CD8-positive, alpha-beta memory T cell (primary cell): ENCODE measurements at places on chromosomes 1 and 21. TPM values are rescaled to one million over a fixed set of nuclear protein-coding genes. Genes with fewer than 3 reads are reported as not detected.

DNA sequence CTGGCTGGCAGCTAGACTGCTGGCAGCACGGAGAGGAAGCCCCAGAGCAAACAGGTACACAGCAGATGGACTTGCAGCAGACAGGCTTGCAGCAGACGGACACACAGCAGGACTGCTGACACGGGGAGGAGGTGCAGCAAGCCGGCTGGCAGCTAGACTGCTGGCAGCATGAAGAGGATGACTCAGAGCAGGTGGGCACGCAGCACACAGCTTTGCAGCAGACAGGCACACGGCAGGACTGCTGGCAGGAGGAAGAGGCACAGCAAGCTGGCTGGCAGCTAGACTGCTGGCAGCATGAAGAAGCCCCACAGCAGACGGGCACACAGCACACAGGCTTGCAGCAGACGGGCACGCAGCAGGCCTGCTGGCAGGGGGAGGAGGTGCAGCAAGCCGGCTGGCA, 498 bp downstream of the KRTAP10-2 start:
- DNase-seq = no peak
- H3K27ac ChIP-seq = no peak overlapping the region
- no peaks in the 10 kb centered on the region for H3K36me3 ChIP-seq

DNA sequence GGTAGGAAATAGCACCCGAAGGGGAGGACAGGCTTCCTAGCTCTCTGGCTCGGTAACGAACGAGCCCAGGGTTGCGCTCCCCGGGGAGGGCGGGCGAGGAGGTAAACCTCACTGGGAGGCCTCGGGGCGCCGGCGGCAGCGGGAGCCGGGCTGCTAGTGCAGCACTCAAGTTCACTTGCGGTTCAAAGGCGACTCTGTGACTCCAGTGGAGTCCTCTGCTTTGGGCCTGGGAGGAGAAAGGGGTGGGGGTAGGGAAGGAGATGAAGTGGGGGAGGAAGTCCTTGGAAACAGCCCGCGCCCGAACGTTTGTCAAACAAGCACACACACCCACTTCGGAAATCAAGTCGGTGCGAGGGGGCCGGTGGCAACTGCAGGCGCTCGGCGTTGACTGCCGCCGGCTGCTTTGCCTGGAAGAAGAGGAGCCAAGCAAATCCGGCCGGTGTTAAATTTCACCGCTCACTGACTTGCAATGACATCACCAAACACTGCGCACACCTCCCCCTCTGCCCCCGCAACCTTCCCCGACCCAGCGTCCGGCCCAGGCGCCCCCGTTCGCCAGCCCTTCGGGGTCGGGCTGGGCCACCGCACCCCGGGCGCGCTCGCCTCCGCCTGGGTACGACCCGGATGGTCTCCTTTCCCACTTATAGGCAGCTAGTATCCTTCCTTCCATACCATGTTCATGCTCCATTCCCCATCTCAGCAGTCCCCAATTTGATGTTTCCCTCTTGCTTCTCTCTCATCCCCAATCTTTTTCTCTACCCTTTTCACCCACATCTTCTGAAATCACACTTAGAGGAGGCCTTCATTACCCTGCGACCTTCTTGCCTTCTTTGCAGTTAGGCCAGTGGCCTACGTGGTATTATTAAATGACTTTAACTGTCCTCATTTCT, at the start of gene COL24A1:
Gene COL24A1, minus strand, starts transcription at position 207 of the 890 bp plus-strand sequence. CDS start 376 bp downstream, outside the sequence.
- no peak for DNase-seq
- H3K27ac ChIP-seq = no peak within 1 kb of the TSS
- no peaks in the 10 kb centered on the region for H3K36me3 ChIP-seq
- H3K4me1 ChIP-seq = no peaks in the 10 kb centered on the region
- no peak within 1 kb of the TSS for H3K4me3 ChIP-seq

DNA sequence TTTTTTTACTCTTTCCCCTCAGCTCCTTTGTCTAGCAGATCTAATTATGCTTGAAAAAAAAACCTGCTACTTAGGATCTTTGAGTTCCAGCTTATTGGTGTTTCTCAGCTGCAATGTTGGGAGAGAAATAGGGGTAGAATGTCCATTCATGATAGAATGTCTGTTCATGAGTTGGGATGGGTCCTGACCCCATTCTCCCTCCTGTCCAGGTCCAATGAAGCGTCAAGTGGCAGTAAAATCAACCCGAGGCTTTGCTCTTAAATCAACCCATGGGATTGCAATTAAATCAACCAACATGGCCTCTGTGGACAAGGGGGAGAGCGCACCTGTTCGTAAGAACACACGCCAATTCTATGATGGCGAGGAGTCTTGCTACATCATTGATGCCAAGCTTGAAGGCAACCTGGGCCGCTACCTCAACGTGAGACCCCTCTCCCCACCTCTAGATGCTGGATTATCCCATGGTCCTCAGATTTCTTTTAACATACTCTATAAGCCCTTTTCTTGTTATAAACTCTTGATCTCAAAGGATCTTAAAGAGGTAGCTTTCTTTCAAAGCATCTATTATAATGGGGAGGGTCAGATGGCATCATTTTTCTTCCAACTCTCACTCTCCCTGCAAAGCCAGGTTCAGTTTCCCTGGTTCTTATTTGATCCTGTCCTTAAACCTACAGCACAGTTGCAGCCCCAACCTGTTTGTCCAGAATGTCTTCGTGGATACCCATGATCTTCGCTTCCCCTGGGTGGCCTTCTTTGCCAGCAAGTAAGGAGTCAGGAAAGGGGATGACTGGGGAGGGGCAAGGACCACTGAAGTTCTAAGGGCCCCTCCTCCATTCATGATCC, 11.1 kb downstream of the CERS2 start:
- H3K4me3 ChIP-seq = no peak overlapping the region
- DNase-seq = no peak
- H3K27me3 ChIP-seq = no peaks in the 10 kb centered on the region
- H3K36me3 ChIP-seq = peaks cover 64% of the 10 kb centered on the region

DNA sequence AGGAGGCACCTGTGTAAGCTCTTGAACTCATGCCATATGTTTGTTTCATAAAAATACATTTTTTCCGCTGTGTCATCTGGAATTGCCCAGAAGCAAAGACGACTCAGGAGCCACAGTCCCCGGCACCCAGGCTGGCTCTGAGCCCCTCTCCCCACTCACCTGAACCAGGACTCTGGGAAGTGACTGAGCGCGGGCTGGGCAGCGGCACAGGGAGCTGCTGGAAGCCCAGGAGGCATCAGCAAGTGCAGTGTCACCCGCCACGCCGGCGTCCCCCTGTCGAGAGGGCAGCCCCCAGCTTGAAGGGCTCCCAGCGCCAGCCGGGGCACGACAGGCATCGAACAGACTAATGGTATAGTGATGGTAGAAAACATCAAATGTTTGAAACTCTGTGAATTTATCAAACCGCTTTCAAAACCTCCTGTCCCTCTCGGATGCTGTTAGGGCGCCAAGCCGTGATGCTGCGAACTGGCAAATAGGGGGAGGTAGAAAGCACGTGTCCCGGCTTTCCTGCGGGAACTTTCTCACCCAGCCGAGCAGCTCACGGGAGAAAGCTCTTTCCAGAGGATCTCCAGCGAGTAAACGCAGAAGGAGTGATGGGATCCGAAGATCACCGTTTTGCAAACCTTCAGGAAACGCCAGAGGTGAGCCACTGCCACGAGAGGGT, 57.8 kb upstream of the COL18A1 start:
- no peaks in the 10 kb centered on the region for H3K36me3 ChIP-seq
- no peaks in the 10 kb centered on the region for H3K4me1 ChIP-seq
- no peak overlapping the region for H3K27ac ChIP-seq
- no peaks in the 10 kb centered on the region for H3K27me3 ChIP-seq

DNA sequence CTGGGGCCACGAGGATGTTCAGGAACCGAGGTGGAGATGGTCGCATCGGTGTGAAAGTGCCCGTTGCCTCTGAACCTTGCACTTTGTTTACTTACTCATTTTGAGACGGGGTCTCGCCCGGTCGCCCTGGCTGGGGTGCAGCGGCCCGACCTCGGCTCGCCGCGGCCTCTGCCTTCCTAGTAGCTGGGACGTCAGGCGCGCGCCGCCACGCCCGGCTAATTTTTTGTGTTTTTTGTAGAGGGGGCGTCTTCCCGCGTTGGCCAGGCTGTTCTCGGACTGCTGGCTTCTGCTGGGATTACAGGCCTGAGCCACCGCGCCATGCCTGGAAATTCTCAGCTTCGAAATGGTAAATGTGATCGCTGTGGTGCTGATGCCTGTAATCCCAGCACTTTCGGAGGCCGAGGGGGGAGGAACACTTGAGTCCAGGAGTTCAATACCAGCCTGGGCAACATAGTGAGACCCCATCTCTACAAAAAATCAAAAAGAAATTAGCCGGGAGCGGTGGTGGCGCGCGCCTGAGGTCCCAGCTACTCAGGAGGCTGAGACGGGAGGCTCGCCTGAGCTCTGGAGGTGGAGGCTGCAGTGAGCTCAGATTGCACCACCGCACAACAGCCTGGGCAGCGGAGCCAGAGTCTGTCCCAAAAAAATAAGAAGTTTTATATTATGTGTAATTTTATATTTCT, 684 bp upstream of the MRPL20 start:
- H3K27me3 ChIP-seq = no peaks in the 10 kb centered on the region
- H3K27ac ChIP-seq = peak overlapping the region; percentile 96
- H3K4me3 ChIP-seq = peak overlapping the region; percentile 94
- H3K36me3 ChIP-seq = peaks cover 26% of the 10 kb centered on the region

DNA sequence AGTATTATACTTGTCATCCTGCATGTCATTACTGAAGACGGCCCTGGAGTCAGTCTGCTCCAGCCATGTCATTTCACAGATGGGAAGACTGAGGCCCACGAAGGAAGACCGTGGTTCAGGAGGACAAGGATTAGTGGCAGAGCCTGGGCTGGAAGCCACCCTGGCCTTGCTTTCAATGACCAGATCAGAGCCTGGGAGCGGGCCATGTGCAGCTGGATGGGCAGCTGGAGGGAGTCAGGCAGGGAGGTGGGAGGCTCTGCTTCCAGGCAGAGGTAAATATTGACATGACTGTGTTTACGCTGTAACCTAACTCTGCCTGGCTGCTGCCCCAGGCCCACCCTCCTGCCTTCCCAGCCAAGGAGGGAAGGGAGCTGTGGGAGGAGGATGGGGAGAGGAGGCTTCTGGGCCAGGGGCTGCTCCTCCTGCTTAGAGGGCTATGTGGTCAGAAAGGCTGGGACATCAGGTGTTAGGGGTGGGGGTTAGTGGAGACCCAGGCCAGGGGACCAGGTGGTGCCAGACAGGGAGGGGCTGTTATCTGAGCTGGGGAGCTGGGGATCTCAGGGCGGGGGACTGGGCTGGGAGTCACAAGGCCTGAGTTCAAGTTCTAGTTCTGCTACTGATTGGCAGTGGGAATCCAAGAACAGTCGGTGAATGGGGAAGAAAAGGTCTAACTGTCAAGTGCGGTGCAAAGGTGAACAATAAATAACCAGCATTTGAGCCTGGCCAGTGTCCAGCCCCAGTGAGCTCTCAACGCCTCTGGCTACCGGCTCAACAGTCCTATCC, 48.5 kb upstream of the ECE1 start:
- DNase-seq = no peak
- peaks cover 92% of the 10 kb centered on the region for H3K4me1 ChIP-seq
- no peaks in the 10 kb centered on the region for H3K27me3 ChIP-seq
- H3K27ac ChIP-seq = no peak overlapping the region

DNA sequence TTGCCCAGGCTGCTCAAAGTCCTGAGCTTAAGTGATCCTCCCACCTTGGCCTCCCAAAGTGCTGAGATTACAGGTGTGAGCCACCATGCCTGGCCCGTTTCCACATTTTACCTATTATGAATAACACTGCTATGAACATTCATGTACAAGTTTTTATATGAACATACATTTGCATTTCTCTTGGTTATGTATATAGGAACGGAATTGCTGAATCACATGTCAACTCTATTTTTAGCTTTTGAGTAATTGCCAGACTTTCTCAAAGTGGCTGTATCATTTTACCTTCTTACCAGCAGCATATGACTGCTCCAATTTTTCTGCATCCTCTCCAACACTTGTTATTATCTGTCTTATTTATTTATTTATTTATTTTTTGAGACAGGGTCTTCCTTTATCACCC, 2.7 kb downstream of the SPATA21 start:
- no peaks in the 10 kb centered on the region for H3K36me3 ChIP-seq
- H3K4me1 ChIP-seq = no peaks in the 10 kb centered on the region
- H3K27me3 ChIP-seq = no peaks in the 10 kb centered on the region
- no peak overlapping the region for H3K27ac ChIP-seq
- no peak overlapping the region for H3K4me3 ChIP-seq

DNA sequence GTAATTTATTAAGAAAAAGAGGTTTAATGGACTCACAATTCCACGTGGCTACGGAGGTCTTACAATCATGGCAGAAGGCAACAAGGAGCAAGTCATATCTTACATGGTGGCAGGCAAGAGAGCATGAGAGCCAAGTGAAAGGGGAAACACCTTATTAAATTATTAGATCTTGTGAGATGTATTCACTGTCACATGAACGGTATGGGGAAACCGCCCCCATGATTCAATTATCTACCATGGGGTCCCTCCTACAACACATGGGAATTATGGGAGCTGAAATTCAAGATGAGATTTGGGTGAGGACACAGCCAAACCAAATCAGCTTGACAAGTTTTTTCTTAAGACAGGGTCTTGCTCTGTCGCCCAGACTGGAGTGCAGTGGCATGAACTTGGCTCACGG, 14.3 kb downstream of the DAP3 start:
- no peak overlapping the region for H3K27ac ChIP-seq
- no peak for DNase-seq
- no peak overlapping the region for H3K4me3 ChIP-seq

DNA sequence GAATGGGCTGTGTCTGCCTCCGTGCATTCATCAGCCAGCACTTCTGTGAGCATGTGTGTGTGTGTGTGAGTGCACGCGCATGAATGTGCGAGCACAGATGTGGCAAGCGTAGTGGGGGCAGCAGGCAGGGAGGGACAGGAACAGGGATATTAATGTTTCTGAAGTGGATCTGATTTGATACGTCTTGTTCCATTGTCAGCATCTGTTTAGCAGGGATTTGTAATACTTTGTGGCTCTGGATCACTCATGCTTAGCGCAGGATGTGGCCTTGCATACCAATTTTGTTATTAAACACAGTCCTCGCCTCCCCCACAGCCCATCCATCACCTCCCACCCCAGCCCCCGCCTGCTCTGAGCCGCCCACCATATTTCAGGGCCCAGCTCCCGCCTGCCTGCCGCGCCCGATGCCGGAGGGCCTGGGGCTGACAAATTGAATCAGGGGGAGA, 52.4 kb downstream of the TMEM53 start:
- no peak for DNase-seq
- no peaks in the 10 kb centered on the region for H3K36me3 ChIP-seq
- H3K27me3 ChIP-seq = no peaks in the 10 kb centered on the region
- no peaks in the 10 kb centered on the region for H3K4me1 ChIP-seq

GRCh38 chr1:84853741-84854721, 39.0 kb downstream of the LPAR3 start:
- H3K36me3 ChIP-seq = no peaks in the 10 kb centered on the region
- H3K27ac ChIP-seq = no peak overlapping the region
- peaks cover 25% of the 10 kb centered on the region for H3K4me1 ChIP-seq
- H3K27me3 ChIP-seq = no peaks in the 10 kb centered on the region
- no peak overlapping the region for H3K4me3 ChIP-seq

The TRMT1L gene
- total RNA-seq = 25.5 TPM

The DVL1 gene
- 41.1 TPM for total RNA-seq

The GNG4 gene
- 5.6 TPM for total RNA-seq

The USP21 gene
- total RNA-seq = 26.1 TPM

The PCP4 gene
- total RNA-seq = not detected

The VHLL gene
- total RNA-seq = not detected

The ORC1 gene
- total RNA-seq = 40.6 TPM

The SON gene
- 316 TPM for total RNA-seq

The LRRC3 gene
- 0.90 TPM for total RNA-seq

The DCDC2B gene
- 0.11 TPM for total RNA-seq

The NTMT2 gene
- not detected for total RNA-seq
